Kidney (tissue), 22 donors: ENCODE measurements at places on chromosomes 13 and 19.

DNA sequence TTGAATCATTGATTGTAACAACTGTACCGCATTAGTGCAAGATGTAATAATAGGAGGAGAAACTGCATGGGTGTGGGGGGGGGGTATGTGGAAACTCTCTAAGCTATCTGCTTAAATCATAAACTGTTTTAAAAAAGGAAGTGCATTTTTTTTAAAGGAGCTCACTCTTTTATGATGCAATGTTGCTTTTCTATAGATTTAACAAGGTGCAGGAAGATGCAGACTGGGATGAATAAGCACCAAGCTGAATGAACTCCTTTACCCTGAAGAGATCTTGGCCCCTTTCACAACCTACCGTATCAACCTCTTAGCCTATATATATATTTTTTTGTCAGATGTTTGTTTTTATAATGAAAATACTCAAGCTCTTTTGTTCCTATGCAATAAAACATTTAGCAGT lies 95.9 kb downstream of the AKAP11 start:
- DNase-seq: no peak

DNA sequence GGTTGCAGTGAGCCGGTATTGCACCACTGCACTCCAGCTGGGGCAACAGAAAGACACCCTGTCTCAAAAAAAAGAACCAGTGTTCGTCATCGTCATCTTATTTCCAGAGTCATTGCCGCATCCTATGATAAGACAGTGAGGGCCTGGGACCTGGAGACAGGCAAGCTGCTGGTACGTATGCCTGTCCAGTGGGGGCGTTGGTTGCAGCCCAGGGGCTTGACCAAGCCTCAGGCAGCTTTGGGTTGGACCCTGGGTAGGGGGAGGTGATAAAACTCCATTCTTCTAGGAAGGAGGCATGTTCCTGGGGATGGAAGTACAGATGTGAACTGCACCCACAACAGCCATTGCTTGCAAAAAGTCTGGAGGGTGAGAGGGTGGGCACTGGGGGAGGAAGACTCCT lies 15.6 kb downstream of the WDR88 start:
- DNase-seq: no peak

DNA sequence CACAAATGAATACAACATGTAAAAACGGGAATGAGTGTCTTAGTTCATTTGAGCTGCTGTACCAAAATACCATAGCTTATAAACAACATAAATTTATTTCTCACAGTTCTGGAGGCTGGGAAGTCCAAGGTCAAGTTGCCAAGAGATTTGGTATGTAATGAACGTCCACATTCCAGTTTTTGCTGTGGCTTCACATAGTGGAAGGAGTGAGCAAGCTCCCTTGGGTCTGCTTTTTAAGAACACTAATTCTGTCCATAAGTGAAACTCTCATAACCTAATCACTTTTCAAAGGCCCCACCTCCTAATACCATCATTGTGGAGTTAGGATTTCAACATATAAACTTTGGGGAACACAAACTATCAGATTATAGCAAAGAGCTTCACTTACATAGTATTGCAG lies 1189.6 kb downstream of the PCDH9 start:
- DNase-seq: no peak

GRCh38 chr19:12669270-12670158 lies 2.9 kb downstream of the WDR83 start:
- peak; percentile 92 for DNase-seq

- DNase-seq: no peak
These were observed 25.3 kb downstream of the LRRC4B start for GRCh38 chr19:50542943-50543342.

- no peak for DNase-seq
These were observed 81.4 kb upstream of the ZNF98 start for GRCh38 chr19:22503524-22503923.

DNA sequence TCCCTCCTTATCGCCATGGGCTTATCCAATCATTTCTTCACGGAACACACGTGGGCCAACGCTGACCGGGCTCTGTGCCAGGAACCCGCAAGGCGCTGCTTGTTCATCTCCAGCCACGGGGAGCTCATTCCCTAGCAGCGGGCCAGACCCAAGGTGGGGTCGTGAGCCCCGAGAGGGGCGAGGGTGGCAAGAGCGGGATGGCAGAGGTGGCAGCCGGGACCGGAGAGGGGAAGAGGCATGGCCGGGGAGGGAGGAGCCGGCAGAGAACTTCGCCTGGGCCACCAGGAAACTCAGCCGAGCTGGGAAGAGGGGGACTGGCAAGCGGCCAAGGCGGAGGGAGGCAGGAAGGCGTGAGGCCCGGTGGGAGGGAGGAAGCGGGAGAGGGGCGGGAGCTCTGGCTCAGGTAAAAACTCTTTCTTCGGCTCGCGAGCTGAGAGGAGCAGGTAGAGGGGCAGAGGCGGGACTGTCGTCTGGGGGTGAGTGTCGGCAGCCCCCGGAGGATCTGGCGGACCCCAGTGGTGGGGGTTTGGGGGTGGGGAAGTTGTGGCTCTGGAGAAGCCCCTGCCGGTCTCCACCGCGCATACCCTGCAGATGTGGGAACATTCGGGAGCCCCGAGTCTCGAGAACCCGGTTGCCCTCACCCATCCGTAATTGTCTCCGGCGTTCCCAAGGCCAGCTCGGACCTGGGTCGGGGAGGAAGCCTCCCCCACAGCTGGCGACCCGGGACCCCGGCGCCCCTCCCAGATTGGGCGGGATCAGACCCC lies at the start of gene B3GNT3:
TSS of gene B3GNT3 (plus strand) at position 408 of the 764 bp plus-strand sequence. CDS start 12,670 bp downstream, outside the sequence.
- peak; percentile 73 for DNase-seq

DNA sequence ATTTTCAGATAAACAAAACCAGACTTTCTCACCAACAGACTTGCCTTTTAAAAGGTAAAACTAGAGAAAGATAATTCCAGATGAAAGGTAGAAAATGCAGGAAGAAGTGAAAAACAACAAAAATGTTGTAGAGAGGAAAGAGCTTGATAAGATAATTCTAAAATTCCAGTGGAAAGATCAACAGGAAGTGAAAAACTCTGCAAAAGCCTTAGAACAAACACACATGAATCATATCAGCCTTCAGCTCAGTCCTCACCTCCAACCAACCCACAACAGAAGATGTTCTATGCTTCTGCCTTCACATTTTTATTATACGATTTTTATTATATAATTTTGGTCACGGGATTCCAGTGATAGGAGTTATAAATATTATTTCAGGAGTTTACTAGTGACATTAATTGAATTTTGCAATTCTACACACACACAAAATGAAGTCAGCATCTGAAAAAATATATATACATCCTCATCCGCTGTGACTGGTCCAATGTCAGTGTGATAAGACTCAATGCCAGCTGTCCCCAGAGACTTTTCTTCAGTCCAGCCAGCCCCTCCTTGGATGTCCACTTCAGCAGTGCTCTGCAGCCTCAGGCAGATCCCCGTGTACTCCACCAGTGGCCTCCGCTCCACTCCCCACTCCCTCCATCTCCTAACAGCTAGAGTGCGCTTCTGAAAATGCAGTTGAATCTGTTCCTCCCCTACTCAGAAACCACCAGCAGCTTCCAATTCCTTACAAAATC lies 57.9 kb downstream of the GADD45B start:
- no peak for DNase-seq

- no peak for DNase-seq
These were observed 45.7 kb upstream of the CCNE1 start for GRCh38 chr19:29766100-29766499.

- DNase-seq: no peak
These were observed 40.7 kb upstream of the SIN3B start for GRCh38 chr19:16788479-16788878.

DNA sequence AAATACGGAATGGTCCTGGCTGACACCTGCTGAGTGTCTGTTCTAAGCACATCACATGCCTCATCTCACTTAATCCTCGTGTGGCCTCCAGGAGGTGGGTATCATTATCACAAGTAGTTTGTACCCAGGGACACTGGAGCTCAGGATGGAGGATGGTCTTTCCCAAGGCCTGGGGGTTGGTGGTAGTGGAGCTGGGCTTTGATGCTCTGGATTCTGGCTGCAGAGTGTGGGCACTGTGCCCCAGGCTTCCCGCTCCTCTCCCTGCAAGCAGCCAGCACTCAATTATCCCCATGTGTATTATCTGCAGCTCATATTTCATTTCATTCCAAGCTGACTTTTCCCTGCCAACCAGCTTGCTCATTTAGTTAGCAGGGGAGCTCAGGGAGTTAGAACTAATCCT lies 52.1 kb downstream of the SIAH3 start:
- no peak for DNase-seq

GRCh38 chr13:31310786-31311185 lies 111.0 kb downstream of the B3GLCT start:
- peak; percentile 59 for DNase-seq

DNA sequence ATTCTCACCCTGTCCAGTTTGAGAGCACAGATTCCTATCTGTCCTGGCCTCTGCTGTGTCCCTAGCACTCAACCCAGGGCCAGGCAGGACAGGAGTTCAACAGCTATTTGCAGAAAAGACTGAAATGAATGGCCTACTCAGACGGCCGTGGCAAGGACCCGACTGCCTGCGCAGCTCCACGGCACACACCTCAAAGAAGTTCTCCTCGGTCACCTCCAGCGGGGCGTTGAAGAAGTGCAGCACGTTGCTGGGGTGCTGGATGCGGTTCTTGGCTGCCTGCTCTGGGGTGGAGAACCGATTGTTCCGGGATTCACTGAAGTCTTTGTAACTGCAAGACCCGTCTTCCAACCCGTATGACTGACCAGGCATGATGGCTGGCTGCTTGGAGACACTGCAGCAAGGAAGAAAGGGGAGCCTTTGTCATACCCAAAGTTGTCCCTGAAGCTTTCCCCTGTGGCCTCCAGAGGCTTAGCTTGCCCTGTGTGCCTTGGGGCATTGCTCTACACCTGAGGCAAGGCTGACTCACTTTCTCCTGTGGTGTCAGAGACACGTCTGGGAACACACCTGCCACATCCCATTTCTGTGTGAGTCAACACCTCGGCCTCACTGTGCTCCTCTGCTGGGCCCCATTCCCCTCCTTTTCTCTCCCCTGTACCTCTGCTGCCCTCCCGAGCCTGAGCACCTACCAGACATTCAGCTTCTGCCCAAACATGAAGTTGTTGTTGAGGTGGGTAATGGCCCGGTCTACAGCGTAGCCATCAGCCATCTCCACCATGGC lies 6.8 kb upstream of the ECH1 start:
- DNase-seq: no peak

DNA sequence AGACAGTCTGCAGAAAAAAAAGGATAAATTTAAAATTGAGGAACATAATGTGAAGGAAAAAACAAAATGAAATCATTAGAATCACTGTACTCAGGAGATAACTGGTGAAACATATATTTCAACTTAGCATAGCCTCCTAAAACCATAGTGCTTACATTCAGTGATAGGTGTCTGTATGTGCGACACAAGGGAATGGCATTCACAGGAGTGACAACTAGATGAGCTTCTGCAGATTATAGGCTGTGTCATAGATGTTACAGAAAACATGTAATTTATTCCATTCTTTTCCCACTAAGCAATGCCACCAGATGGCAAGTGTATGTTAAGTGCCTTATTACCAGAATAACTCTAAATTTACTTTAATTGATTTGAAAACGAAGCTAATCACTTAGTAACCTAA lies 960.0 kb upstream of the PCDH20 start:
- no peak for DNase-seq

DNA sequence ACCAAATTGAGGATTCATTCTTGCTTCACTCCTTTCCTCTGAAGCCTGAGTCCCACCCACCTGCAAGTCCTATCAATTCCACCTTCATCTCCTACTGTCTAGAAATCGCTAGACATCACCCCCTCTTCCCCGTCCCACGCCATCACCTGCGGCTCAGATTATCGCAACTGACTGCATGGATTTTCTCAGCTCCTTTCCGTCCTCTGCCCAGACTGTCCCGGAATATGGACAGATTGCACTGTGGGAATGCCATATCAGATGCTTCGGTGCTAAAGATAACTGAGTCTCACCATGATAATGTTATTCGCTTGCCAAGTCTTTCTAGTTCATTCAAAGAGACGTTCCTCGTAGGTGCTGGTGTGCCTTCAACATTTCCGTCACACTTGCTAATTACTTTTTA lies 66.4 kb upstream of the USP29 start:
- DNase-seq: no peak

- DNase-seq: no peak
These were observed 265.7 kb downstream of the ABCC4 start for GRCh38 chr13:95035311-95036109.

GRCh38 chr13:99221567-99222239 lies 21.0 kb downstream of the UBAC2 start:
- DNase-seq: no peak

DNA sequence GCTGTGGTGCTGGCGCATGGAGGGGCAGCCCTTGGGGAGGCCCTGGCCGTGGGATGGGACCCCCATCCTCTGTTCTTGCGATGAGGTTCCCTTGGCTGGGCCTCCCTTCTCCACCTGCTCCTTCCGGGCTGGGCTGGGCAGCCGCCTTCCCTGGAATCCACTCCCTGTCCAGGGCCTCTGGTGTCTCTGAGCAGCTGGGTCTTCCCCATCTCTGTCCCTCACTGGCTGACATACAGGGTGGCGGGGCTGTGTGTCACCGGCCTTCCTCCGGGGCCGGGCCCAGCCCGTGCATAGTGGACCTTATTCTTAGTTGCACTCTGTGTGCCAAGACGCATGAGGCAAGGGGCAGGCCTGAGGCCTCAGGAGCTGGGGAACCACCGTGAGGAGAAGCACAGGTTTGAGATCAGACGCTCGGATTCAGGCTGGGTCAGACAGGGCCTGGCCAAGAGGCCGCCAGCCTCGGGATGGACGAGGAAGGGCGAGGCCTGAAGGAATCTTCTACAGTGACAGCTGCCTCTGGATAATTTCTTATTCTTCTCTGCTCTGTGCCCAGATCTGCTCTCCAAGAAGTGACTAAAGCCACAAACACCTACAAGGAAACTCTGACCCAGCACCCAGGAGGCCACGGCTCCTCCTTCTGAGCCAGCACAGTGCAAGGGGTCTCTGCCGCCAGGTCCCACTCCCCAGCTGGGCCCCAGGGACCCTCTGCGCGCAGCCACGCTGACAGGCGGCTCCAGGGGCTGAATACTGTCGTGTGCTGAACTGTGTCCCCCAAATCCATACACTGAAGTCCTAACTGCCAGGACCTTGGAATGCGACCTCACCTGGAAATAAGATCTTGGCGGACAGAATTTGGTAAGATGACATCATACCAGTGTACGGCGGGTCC lies 11.0 kb downstream of the SGTA start:
- no peak for DNase-seq

DNA sequence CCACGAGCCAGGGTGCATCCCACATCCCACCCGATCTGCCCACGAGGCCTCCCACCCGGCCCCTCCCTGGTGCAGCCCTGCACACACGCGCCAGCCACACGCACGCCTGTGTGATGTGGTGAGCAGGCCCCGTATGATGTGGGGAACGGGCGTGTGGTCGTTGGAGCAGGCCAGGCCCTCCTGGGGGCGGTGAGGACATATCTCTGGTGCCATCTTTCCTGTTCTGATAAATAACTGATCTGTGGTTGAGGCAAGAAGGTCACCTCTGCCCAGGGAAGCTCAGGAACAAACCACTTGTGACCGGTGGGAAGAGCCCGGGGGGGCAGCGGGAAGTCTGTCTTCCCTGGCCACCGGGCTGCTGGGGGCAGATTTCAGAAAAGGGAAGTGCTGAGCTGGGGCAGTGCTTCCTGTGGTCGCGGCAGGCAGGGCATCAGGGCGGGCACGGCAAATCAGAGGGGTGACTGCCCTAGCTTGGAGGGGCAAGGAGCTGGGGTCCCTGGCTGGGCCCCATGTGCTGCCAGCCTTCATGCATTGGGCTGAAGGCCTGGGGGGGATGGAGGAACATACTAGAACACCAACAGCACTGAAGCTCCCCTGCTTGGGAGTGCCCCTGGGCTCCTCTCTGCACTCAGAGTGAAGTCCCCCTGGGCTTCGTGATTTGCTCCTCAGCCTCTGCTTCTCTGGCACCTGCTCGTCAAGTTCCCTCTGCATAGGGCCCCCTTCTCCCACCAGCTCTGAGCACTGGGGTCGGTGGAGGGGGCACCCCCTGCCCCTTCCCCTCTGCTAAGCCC lies 35.2 kb upstream of the SLC7A10 start:
- DNase-seq: no peak

GRCh38 chr13:113106711-113107351 lies 1.2 kb downstream of the F7 start:
- no peak for DNase-seq
